ENCODE measurements at places on chromosomes 13 and 19.

DNA sequence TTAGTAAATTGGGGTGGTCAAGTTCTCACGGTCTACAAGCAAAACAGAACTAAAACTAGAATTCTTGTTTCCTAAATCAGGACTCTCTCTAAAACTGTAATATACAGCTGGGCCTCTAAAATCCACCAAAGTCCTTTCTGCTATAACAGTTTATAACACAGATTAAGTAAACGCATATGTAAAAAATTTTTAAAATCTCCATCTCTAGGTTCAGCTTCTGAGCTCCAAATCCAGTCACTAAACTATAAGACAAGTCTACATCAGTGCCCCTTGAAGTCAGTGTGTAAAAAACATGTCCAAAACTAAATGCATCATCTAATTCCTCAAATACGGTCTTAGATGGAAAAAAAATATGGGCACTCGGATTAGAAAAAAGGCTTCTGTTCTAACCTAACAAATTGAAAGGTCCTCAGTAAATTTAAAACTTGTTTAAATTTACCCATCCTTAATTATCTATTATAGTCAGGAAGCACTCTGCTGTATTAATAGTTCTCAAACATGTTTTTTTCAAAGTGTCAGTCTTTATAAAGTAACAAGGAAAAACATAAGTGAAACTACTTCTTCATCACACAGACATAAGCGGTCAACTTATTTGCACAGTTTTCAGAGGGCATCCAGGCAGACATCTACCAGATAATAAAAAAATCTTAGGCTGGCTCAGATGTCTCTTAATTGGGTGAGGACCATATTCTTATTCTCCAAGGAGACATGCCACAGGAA lies 33.6 kb downstream of the ELF1 start:
- no peak for DNase-seq

GRCh38 chr19:2782329-2782935 lies 641 bp downstream of the SGTA start:
- DNase-seq, result no peak

- DNase-seq, result no peak
Measured at GRCh38 chr13:98184792-98185191, 7.7 kb upstream of the RNF113B start.

- no peak for DNase-seq
Measured at GRCh38 chr13:26133851-26134250, 82.0 kb upstream of the SHISA2 start.

- no peak for DNase-seq
Measured at GRCh38 chr19:11384778-11385129, 640 bp upstream of the EPOR start.

DNA sequence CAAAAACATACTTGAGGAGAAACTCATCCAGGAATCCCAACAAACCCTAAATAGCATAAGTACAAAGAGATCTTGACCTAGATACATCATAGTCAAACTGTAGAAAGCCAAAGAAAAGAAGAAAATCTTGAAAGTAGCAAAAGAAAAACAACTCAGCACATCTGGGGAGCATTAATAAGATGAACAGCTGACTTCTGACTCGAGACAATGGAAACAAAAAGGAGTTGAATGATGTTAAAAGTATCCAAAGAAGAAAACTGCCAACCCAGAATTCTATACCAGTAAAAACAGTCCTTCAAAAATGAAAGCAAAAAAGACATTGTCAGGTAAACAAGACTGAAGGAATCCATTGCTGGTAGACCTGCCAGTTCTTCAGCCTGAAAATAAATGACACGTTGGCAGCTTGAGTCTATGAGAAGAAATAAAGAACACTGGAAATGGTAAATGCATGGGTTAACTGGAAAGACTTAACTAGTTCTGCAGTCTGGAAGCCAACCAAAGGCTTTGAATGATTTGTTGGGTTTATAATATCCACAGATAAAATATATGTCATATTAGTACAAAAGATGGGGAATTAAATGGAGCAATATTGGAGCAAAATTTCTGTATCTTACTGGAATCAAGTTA lies 46.8 kb downstream of the TSSK6 start:
- no peak for DNase-seq

- DNase-seq, result no peak
Measured at GRCh38 chr13:47661076-47661475, 340.0 kb downstream of the SUCLA2 start.

GRCh38 chr13:110344320-110344719 lies 37.2 kb downstream of the COL4A2 start:
- DNase-seq, result no peak
